CD4-positive, CD25-positive, alpha-beta regulatory T cell (primary cell): ENCODE measurements at places on chromosomes 13 and 19.
A peak's percentile ranks its signal among the peaks of the same experiment; 100 is the strongest.

- no peak for DNase-seq
Observed at GRCh38 chr13:50481936-50482335, 361.6 kb downstream of the DLEU7 start.

- DNase-seq: peak; percentile 22
Observed at GRCh38 chr13:45108716-45109101, 11.6 kb upstream of the GTF2F2 start.

DNA sequence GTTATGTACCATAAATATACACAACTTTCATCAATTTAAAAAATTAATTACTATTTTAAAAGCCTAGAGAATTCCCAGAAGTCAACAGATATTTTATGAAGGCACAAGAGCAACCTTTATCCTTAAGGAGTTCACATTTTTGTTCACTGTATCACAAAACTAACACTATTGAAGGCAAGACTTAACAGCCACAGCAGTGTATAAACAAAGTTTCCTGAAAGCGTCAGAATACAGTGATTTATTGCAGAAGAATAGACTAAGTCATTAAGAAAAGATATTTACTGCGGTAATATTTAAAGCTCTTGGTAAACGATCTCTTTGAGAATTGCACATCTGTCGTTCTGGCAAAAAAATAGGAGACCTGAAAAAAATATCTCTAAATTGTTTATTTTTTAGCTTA is 419.3 kb upstream of the NBEA start:
- DNase-seq: no peak

DNA sequence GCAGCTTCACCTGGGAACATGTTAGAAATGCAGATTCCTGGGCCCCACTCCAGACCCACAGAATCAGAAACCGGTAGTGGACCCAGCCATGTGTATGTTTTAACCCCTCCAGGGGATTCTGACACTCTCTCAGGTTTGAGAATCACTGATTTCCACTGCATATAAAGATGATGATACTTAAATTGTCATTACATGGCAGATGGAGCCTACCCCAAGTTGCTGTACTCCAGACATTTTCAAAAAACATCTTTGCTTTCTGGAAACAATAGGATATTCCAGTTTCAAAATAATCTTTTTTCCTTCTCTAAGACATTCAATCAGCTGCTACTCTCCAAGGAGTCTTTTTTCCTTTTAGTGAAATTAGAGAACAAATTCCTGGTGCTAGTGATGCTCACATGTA is 48.6 kb upstream of the RGCC start:
- DNase-seq: no peak

- no peak for DNase-seq
Observed at GRCh38 chr19:2634228-2634951, 68.1 kb downstream of the GNG7 start.

GRCh38 chr13:108785844-108786243 is 156.4 kb downstream of the MYO16 start:
- DNase-seq: no peak

DNA sequence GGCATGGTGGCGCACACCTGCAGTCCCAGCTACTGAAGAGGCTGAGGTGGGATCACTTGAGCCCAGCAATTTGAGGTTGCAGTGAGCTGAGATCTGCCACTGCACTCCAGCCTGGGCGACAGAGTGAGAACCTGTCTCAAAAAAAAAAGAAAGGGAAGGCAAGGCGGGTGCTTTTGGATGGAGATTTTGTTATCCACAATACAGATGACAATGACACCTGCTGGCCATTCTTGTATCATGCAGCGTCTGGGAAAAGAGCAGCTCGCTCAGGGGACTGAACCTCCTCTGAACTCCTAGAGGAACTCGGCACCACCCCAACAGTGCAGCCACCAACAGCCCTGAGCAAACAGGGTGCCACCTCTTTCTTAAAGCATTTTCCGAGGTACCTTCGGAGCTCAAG is 22.8 kb downstream of the HAUS8 start:
- peak; percentile 20 for DNase-seq

DNA sequence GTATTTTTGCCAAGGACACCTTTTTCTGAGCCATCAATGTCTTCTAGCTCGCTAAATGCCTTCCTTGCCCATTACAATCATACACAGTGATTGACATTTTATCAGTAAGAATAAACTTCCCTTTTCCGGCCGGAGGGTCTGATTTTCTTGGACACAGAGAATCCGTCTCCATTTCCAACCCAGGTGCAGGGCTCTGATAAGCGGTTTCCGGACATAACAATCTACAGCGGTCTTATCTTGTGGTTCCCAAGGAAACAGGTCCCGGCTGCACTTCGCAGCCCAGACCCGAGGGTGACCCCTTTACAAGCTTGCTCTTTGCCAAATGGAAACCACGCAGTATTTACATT is 5.1 kb upstream of the ZNF77 start:
- no peak for DNase-seq

- no peak for DNase-seq
Observed at GRCh38 chr13:45879666-45880065, 28.1 kb upstream of the SIAH3 start.

DNA sequence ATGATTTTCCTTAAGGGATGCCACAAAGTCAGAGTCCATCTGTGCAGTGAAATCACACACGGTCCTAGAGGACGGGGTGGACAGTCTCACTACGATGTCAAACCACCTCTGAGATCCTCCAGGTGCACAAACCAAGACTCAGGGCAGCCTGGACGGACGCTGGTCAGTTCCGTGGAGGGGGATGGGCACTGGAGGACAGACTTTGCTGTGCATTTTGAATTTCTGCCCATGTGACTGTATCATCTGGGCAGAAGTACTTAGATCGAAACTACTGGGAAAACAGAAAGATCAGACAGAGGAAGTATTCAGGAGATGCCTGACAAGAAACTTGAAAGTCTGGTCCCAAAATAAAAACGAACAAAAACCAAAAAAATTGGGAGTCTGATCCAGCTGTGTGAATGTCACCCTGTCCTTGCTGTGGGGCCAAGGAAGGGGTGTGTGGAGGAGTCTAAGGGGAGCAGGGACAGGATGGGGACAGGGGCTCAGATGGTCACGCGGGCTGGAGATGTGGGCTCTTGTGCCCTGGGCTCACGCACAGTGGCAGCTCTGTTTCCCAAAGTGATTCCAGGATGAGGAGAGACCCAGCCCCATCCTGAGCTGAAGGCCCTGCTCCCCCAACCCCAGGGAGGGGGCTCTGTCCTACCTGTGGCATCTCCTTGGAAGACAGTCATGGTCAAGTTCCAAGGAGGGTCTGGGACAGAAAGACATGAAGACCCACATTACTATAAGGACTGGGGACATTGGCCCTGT is 1.5 kb downstream of the SIGLEC8 start:
- no peak for DNase-seq

DNA sequence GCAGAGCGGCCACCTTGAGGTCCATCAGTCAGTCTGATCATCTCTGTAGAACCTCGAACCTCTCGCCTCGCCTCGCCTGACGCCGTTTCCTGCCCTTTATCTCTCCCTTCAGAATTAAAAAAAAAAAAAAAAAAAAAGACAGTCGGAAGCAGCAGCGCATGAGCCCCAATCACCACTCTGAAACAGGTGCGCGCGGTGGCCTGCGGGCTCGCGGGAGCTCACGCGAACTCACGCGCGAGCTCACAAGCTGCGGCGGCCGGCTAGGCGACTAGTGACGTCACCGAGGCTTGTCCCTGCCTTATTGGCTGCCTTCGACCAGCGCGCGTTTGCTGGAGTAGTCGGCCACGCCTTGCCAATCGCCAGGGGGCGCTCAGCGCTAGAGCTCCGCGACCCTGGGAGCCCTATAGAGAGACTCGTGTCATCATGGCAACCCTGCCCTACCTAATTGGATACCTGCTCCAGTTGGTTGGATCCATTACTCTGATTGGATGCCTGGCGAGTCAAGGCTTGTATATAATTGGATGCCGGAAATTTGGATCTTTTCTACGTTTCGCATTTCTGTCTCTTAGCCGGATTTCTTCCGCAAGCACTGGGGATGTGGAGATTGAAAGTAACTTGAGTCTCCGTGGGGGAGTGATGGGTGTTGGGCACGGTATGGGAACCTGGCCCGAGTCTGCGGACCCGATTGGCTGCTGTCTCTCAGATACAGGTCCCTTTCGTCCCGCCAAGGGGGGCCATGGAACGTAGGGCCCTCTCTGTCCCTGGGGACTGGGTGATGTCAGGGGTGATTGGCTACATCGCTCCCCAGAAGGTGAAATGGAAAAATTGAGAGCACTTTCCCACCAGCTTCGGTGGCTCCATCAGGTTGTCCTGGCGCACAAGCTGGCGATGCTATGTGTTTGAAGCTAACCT is 31.6 kb downstream of the SYT3 start:
- DNase-seq: peak; percentile 36
